Activated naive CD8-positive, alpha-beta T cell treated with anti-CD3 and anti-CD28 coated beads, Interleukin-2, amount 10 ng/mL, durations not matched to agents 7 days and 5 days (primary cell): ENCODE measurements at places on chromosomes 5 and 9. TPM values are rescaled to one million over a fixed set of nuclear protein-coding genes. Genes with fewer than 3 reads are reported as not detected.

SIT1 gene
- 195 TPM for total RNA-seq

FST gene
- total RNA-seq = 0.28 TPM

RFESD gene
- 4.2 TPM for total RNA-seq

ABLIM3 gene
- not detected for total RNA-seq

DOCK8 gene
- 318 TPM for total RNA-seq

MAMDC4 gene
- 16.6 TPM for total RNA-seq

AGXT2 gene
- total RNA-seq = not detected

FAM78A gene
- 104 TPM for total RNA-seq

CKMT2 gene
- not detected for total RNA-seq

GRCh38 chr5:171149333-171149732 lies 159.7 kb upstream of the TLX3 start:
- H3K27ac ChIP-seq = no peak overlapping the region
- DNase-seq = no peak
- no peak overlapping the region for H3K4me3 ChIP-seq
- H3K27me3 ChIP-seq = no peaks in the 10 kb centered on the region
- H3K4me1 ChIP-seq = peaks cover 2% of the 10 kb centered on the region
- no peaks in the 10 kb centered on the region for H3K36me3 ChIP-seq

DNA sequence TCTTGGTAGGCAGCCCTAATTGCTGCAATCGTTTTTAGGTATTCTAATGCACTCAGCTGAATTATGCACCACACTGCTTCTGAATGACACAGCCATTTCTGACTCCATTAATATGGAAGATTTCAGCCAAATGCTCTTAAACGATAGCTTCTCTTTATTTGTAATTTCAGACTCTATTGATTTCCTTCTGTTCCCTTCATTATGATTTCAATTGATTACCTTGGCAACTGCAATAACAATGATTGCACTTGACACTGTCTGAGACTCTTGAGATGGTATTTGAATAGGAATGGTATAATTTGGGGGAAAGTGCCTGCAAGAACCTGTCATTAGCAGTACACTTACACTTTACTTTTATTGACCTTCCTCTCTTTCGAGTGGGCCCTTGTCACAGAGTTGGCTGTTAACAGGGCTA lies 296.1 kb upstream of the DMAC1 start:
- H3K27me3 ChIP-seq = no peaks in the 10 kb centered on the region
- DNase-seq = no peak
- H3K27ac ChIP-seq = no peak overlapping the region

DNA sequence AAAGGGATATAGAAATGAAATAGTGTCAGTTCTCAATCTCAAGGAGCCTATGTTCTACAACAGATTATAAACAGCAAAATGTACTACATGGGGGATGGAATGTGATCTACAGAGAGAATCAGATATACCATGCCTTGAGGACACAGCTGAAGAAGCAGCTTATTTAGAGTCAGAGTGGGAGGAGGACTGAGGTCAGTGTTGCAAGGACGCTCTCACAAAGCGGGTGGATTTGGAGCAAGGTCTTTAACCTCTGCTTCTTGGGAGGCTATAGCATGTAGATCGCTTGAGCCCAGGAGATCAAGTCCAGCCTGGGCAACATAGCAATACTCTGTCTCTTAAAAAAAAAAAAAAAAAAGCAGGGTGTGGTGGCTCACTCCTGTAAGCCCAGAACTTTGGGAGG lies 32.8 kb upstream of the PLIN2 start:
- no peak for DNase-seq
- no peak overlapping the region for H3K4me3 ChIP-seq
- peaks cover 28% of the 10 kb centered on the region for H3K4me1 ChIP-seq
- H3K27ac ChIP-seq = no peak overlapping the region

DNA sequence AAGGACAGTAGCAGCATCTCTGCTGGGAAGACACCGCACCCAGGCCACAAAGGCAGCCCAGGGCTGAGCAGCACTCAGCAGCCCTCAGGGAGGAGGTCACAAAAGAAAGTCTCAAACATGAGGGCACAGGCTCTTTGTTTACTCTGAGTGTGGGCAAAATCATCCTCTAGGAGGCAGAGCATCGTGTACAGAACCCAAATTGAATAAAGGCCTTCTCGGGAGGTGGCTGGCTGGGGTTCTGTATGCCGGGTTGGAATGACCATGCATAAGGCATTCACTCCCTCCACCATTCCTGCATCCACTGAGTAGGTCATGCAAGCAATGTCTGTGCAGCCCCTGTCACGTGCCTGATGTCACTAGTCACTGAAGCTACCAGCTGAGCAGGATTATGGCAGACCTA lies 412.8 kb downstream of the SPOCK1 start:
- H3K27ac ChIP-seq = no peak overlapping the region
- no peak for DNase-seq
- no peaks in the 10 kb centered on the region for H3K4me1 ChIP-seq
- no peak overlapping the region for H3K4me3 ChIP-seq
- no peaks in the 10 kb centered on the region for H3K36me3 ChIP-seq
- no peaks in the 10 kb centered on the region for H3K27me3 ChIP-seq

GRCh38 chr9:19085295-19085694 lies 17.4 kb downstream of the HAUS6 start:
- peaks cover 3% of the 10 kb centered on the region for H3K4me1 ChIP-seq
- no peak for DNase-seq
- H3K27me3 ChIP-seq = no peaks in the 10 kb centered on the region
- no peak overlapping the region for H3K4me3 ChIP-seq
- no peak overlapping the region for H3K27ac ChIP-seq
- peaks cover 17% of the 10 kb centered on the region for H3K36me3 ChIP-seq

- no peak overlapping the region for H3K27ac ChIP-seq
- H3K36me3 ChIP-seq = no peaks in the 10 kb centered on the region
- no peak for DNase-seq
- no peak overlapping the region for H3K4me3 ChIP-seq
- no peaks in the 10 kb centered on the region for H3K4me1 ChIP-seq
Observed at GRCh38 chr5:17069995-17070511, 134.0 kb upstream of the MYO10 start.

DNA sequence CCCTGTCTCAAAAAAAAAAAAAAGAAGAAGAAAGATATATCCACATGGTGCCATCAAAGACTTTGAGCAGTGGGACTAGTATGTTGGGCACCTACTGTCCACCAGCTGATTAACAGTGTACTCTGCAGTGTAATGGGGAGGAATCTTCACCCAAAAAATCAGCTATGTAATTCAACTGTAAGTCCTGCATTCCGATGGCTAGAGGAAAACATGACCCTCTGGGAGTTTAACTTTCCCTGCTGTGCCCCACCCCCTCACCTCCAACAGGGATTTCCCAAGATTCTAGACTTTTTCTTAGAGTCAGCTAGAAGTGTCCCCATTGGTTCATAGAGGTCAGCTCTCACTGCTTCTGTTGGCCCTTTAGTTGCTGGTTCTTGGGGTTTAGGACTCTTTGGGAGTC lies 221.2 kb upstream of the CLINT1 start:
- H3K27me3 ChIP-seq = peaks cover 20% of the 10 kb centered on the region
- peaks cover 3% of the 10 kb centered on the region for H3K4me1 ChIP-seq
- H3K4me3 ChIP-seq = no peak overlapping the region
- H3K27ac ChIP-seq = no peak overlapping the region

GRCh38 chr5:41087461-41087860 lies 16.3 kb upstream of the MROH2B start:
- DNase-seq = no peak
- H3K4me1 ChIP-seq = no peaks in the 10 kb centered on the region
- no peaks in the 10 kb centered on the region for H3K27me3 ChIP-seq
- no peak overlapping the region for H3K4me3 ChIP-seq
- H3K36me3 ChIP-seq = no peaks in the 10 kb centered on the region

GRCh38 chr5:147148715-147149114 lies 86.1 kb upstream of the STK32A start:
- no peaks in the 10 kb centered on the region for H3K27me3 ChIP-seq
- H3K4me1 ChIP-seq = no peaks in the 10 kb centered on the region
- H3K36me3 ChIP-seq = no peaks in the 10 kb centered on the region

DNA sequence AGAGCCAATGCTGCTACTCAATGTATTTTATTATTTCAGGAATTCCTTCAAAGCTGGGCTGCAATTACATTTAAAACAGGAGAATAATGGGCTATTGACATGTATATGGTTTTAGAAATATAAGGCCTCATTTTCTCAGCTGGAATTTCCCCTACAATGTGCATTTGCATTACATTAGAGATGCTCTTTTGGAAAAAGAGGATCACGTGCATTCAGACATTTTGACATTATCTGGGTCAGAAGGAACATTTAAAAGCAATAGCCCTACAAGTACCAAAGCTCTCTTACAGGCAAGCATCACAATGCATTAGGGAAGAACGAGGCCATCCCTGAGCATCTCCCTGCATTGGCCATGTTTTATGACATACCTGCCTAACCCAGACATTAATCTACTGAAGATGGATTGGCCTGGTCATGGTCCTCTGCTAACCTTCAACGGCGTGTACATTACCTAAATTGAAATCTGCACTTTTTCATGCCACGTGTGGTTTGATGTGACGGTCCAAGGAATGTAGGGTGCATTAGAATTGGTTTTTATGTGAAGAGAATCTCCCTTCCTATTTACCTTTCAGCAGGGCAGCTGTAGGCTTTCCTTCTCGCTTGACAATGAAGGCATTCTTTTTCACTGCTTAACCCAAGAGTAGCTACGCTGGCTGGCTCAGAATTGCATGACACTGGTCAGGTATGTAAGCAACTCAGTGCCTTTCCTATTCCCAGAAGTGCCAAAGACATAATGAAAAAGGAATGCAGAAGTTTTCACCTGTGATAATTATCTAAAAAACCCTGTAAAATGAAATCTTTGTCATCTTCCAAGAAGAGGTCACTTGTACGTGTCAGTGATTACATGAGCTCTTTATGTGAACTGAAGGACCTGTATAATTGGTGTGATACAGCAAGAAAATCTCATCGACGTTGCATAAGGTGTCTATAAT lies 212.3 kb upstream of the MPDZ start:
- H3K27ac ChIP-seq = no peak overlapping the region
- H3K4me1 ChIP-seq = no peaks in the 10 kb centered on the region
- DNase-seq = no peak

DNA sequence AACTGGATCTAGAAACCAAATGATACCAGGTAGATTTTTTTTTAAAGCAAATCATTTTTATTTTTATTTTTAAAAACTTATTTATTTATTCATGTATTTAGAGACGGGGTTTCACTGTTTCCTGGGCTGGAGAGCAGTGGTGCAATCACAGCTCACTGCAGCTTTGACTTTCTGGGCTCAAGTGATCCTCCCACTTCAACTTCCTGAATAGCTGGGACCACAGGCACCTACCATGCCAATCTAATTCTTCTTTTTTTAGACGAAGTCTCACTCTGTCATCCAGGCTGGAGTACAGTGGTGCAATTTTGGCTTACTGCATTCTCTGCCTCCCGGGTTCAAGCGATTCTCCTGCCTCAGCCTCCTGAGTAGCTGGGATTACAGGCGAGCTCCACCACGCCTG lies 41.3 kb upstream of the CDK20 start:
- H3K27me3 ChIP-seq = no peaks in the 10 kb centered on the region
- no peaks in the 10 kb centered on the region for H3K4me1 ChIP-seq
- DNase-seq = no peak
- no peak overlapping the region for H3K27ac ChIP-seq

DNA sequence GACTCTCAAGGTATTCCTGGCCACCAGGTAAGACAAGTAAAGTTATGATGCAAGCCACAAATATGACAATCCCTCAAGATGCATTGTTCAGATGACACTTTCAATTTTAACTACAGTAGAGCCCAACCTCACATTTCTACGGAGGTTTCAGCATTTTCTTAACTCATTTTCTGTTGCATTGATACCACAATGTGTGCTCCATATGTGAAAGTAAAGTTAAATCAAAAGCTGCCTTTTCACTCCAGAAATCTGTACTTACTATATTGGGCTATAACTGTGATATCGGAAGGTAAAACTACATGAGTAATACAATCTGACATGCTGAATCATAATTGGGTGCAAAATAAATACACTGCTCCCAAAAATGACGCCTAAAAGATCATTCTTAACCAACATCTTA lies 333.6 kb upstream of the MEF2C start:
- H3K4me1 ChIP-seq = no peaks in the 10 kb centered on the region
- no peaks in the 10 kb centered on the region for H3K27me3 ChIP-seq
- no peak for DNase-seq
- H3K36me3 ChIP-seq = no peaks in the 10 kb centered on the region
- no peak overlapping the region for H3K4me3 ChIP-seq

GRCh38 chr9:9061627-9062026 lies 1262.0 kb upstream of the DMAC1 start:
- H3K27ac ChIP-seq = no peak overlapping the region
- H3K4me1 ChIP-seq = no peaks in the 10 kb centered on the region
- no peaks in the 10 kb centered on the region for H3K36me3 ChIP-seq
- no peaks in the 10 kb centered on the region for H3K27me3 ChIP-seq
- DNase-seq = no peak

DNA sequence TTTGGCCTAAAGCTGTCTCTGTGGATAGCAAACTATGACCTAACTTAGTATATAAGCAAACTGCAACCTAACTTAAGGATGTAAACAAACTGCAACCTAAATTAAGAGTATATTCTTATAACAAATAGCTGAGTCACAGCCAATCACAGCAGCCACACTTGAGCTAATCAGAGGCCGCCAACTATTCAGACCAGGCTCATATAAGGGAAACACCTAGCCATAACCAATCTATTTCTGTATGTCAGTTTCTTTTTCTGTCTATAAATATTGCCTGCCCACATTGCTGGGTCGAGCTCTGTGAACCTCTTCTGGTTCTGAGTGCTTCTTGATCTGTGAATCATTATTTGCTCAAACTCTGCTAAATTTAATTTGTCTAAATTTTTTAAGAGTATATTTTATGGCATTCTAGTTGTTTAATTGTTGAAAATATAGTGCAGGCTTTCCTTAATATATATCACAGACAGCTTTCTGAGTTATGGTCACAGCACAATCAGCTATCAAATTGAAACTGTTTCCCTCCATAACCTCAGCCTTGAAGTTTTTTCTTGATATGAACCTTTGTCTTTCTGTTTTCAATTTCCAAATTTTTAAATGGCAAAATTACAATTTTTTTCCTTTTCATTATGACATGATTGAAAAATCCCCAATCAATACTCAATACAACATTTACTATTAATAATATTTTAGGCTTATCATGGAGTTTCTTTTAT lies 327.1 kb upstream of the NUDT12 start:
- no peaks in the 10 kb centered on the region for H3K4me1 ChIP-seq
- no peak for DNase-seq
- H3K27me3 ChIP-seq = no peaks in the 10 kb centered on the region
- no peaks in the 10 kb centered on the region for H3K36me3 ChIP-seq
- no peak overlapping the region for H3K4me3 ChIP-seq
- H3K27ac ChIP-seq = no peak overlapping the region

DNA sequence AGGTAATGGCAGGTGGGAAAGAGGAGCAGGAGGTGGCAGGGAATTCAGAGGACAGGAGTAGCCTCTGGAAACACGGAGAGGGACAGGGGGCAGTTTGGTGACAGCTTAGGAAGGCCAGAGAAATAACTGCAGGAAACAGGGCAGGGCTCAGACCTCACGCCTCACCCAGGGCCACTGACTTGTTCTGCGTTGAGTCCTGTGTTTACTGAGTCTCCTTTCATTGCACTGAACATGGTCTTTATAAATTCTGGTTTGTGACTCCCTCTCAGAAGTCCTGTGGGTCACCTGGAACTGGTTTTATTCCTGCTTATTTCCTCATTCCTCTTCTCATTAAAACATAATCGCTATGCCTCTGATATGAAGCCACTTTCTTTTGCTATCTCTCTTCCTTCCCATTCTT lies 55.2 kb upstream of the ZNF622 start:
- no peak overlapping the region for H3K27ac ChIP-seq
- peaks cover 20% of the 10 kb centered on the region for H3K4me1 ChIP-seq
- peaks cover 21% of the 10 kb centered on the region for H3K36me3 ChIP-seq
- no peak for DNase-seq
- H3K4me3 ChIP-seq = no peak overlapping the region
